ENCODE measurements at places on chromosomes 7 and 10.
A peak's percentile ranks its signal among the peaks of the same experiment; 100 is the strongest.

GRCh38 chr7:76310102-76310957 lies 7.9 kb downstream of the HSPB1 start:
- DNase-seq = peak; percentile 26

- DNase-seq = no peak
Observed at GRCh38 chr7:44308596-44309270, 16.7 kb downstream of the CAMK2B start.

DNA sequence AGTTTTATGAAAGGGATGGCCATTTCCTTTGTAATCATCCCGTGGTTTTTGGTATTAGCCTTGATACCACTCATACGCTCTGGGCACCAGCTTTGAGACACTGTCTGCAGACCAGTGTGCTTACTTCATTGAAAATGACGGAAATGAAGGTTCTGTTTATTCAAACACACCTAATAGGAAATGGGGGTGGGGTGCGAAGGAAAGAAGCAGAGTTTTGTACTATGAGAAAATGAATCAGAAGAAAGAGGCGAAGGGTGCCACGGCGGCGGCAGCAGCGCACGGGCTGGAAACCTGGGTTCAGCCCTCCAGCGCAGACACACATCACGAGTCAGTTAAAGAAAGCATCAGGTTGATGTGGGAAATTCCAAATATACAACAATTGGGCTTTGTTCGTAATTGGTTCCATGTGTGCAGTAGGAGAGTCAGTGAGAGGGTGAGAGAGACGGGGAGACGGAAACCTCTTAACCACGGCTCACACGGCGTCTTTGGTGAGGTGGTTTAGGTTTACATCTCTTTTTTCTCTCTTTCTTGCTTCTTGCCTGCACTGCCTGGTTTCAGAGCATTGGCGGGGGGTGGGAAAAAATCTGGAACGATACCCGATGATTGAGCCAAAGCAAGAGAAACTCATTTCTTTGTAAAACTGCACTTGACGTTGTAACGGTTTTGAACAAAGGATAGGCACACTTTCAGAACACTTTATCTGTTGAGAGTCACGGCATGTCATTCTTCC lies 321.2 kb downstream of the FRMD4A start:
- peak; percentile 91 for DNase-seq

- peak; percentile 41 for DNase-seq
Observed at GRCh38 chr10:80500572-80501380, 36.9 kb upstream of the SH2D4B start.

GRCh38 chr7:130281260-130281659 lies 11.7 kb upstream of the CPA4 start:
- DNase-seq = peak; percentile 82

DNA sequence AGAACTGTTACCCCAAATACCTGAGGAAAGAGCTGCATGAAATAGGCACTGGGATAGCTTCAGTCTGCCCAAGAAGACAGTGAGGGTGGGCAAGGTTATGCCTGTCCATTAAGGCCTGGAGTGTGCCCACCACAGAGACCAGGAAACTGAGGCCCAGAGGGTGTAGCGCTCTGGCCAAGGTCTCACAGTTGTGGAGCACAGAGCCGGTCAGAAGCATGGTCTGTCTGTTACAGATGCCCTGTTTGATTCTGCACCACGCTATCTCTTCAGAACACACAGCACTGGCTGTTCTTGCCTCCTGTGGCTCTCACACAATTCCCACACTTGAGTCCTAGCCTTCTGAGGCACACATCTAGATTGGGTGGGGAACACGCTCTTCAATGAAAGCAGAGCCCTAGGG lies 261.4 kb downstream of the GRID1 start:
- no peak for DNase-seq

GRCh38 chr10:112615269-112615668 lies 168.3 kb downstream of the VTI1A start:
- DNase-seq = no peak

DNA sequence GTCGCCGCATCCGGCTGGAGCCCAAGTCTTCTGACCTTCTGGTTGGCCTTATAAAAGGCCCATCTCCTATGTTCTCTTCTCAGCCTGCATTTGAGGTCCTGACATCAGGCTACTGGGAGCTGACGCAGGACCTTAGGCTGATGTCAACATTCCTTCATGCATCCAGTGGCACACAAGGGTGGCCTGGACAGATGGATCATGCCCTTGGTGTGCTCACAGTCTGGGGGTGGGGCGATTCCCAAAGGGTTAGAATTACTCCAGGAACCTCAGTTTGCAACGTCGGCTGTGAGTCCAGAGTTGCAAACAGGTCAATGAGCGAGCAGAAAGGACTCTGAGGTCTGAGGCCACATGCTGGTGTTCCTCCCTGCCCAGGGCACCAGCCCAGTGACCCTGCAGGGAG lies 8.2 kb upstream of the CLIP2 start:
- DNase-seq = no peak

GRCh38 chr7:147992698-147993097 lies 597.9 kb upstream of the C7orf33 start:
- DNase-seq = no peak

GRCh38 chr10:105149371-105149891 lies 508.3 kb downstream of the SORCS3 start:
- peak; percentile 55 for DNase-seq

DNA sequence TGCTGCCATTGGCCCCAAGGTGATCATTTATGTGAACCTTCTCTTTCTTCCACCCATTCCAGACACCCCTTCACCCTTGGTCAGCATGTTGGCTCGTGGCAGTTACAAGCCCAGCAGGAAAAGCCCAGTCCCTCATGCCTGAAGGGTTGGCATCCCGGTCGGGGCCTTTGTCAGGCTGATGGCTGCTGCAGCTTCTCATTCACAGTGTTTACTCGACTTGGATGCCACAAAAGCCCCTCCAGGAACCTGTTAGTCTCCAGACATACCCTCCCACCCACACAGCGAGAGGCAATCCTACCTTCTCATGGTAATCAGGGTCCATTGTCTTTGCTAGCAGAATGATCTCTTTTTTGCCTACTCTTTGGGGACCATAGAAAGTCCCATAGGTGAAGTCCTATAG lies 200.8 kb upstream of the PFKP start:
- no peak for DNase-seq

DNA sequence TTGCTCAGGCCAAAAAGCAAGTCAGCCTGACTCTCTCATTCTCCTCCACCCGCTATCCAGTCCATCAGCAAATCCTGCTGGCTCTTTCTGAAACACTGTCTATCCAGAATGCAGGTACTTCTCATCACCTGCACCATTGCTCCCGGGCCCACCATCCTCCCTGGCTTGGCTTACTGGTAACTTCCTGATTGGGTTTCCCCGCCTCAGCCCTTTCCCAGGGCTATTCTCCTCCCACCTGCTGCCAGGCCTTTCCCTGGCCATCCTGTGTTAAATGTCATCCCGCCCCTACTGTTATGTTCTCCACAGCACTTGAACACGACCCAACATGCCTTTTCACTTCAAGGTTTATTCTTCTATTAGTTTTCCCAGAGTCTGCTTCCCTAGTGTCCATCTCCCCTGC lies 124.0 kb downstream of the CNNM2 start:
- DNase-seq = no peak

GRCh38 chr7:100034871-100035510 lies 14.6 kb upstream of the ZSCAN21 start:
- DNase-seq = peak; percentile 93

DNA sequence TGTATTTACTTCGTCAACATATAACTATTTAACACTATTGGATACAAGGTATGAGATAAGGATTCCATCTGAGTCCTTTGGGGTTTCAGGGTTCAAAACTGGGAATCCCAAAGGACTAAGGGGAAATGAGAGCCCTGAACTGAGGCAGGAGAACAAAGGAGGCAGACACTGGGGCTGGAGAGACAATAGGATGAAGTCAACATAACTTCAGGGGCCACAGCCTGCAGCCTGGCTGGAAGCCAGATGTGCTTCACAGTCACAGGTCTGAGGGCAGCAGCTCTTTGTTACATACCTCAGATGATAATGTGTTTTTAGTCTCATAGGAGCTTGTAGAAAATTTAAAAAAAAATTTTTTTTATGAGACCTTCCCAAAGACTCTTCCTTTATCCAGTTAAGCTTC lies 73.3 kb downstream of the NRF1 start:
- DNase-seq = no peak

DNA sequence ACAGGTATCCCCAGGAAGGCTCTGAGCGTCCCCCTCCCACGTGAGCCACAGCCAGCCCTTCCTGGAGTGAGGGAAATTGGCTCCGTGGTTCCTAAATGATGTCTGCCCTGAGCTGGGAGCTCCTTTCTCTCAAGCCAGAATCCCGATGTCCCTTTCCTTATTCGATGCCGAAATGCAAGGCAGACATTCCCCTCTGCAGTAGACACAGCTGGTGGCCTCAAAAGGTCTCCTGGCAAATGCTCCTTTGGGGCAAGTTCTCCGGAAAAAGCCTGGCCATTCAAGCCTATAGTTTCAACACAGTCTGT lies 98.9 kb downstream of the HIP1 start:
- no peak for DNase-seq

- DNase-seq = no peak
Observed at GRCh38 chr10:106707657-106708056, 456.8 kb downstream of the SORCS1 start.

DNA sequence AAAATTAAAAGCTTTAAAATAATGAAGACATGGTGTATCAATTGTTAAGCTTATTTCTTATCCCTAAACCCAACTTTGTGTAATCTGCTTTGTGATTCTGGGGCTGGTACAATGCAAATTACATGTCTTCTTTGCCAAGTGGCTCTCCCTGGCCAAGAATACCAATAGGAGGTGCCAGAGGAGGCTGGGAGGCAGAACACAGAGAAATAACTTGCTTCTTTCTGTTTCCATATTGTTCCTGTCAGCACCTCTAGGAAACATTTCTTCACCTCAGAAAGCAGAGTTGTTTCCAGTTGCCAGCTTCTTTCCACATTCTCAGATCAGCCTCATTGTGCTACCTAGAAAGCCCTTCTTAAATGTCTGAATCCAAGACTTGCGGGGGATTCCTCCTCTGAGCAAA lies 174.4 kb downstream of the MDFIC start:
- DNase-seq = no peak

DNA sequence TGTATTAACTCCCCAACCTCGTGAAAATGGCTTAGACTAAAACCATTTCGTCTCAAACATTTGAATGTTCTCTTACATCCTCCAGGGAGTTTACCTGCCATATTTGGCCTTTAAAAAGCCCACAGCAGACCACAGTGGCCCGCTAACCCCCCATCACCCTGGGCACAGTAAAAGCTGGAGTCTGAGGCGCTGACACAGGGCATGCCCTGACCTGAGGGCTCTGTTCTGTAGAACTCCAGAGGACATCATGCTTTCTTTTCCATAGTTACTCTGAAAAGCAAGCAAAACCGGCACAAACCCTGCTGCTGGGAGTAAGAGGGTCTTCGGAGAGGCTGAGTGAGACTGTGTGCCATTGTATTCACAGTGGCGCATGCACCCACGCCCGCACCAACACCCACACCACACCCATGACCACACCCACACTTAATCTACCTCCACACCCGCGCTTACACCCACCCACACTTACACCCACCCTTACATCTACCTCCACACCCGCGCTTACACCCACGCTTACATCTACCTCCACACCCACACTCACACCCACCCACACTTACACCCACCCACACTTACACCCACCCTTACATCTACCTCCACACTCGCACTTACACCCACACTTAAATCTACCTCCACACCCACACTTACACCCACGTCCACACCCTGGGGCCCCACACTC lies 32.1 kb downstream of the LRRC27 start:
- DNase-seq = peak; percentile 6

DNA sequence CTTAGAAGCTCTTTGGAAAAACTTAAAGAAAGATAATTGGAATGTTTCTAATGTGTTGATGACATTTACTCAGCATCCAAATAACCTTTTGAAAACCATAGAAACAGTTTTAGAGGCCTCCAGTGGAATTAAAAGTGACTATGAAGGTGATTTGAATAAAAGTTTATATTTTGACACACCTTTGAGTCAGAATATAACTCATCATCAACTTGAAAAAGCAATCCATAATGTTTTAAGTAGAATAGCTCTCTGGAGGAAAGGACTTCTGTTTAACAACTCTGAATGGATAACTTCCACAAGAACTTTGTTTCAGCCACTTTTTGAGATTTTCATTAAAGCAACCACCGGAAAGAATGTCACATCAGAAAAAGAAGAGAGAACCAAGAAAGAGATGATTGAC lies 108.2 kb downstream of the ABCA13 start:
- DNase-seq = no peak

DNA sequence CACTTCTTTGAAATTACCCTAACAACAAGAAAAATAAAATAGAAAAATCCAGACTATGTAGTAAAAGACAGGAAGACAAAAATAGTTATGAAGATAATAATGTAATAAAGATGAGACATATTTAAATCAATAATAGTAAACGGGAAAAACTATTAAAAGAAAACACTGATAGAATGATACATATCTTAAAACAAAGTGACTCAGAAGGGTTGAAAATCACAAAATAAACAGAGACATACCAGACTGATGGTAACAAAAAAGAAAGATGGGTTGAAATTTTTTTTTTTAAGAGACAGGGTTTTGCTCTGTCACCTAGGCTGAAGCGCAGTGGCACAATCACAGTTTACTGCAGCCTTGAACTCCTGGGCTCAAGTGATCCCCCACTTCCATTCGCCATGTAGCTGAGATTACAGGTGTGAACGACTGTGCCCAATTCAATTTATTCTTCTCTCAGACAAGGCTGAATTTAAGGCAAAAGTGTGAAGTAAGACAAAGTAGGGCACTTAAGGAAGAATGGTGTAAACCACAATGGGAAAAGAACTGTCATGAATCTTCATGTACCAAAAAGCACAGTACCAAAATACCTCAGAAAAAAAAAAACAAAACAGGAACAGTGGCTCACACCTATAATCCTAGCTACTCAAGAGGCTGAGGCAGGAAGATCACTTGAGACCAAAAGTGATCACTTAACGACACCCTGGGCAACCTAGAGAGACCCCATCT lies 47.4 kb downstream of the LMBR1 start:
- no peak for DNase-seq

DNA sequence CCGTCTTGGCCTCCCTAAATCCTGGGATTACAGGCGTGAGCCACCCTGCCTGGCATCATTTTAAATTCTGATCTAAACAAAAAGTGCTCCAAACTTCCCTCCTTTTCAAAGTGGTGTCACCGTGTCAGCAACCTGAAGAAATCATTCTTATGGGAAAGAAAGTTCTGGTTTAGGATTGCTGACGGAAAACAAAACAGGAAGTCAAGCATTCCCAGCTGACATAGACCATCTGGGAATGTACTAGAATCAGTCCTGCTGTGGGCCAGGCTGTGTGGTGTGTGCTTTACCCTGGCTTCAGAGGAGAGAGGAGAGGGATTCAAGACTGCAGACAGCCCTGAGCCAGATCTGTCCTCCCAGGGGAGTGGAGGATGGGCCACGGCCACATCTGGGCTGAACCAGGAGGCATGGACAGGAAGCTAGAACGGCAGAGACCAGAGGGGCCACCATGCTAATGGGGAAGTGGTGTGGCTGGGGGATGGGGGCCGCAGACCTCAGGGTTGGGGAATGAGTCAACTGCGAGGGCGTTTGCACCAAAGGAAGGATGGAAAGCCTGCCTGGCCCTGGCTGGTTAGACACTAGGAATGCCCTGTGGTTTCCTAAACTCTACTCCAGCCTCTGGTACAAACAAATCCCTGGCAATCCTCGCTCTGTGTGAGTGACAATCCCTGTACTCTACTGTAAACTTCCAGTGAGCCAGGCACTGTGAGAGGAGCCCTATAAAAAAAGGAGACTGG lies 16.7 kb upstream of the CLIP2 start:
- DNase-seq = peak; percentile 95

All from astrocyte of the spinal cord (primary cell).